Stimulated activated CD4-positive, alpha-beta T cell treated with anti-CD3 and anti-CD28 coated beads, Interleukin-1b, Interleukin-23, amount 100 ng/mL, for 24 hours (primary cell): ENCODE measurements at places on chromosomes 7 and 10.
A peak's percentile ranks its signal among the peaks of the same experiment; 100 is the strongest.

- DNase-seq = no peak
Measured at GRCh38 chr10:17465328-17466125, 11.1 kb upstream of the ST8SIA6 start.

GRCh38 chr7:28488061-28488791 is 75.9 kb downstream of the CREB5 start:
- DNase-seq = no peak

GRCh38 chr7:23205577-23205908 is 23.7 kb downstream of the NUP42 start:
- DNase-seq = no peak

DNA sequence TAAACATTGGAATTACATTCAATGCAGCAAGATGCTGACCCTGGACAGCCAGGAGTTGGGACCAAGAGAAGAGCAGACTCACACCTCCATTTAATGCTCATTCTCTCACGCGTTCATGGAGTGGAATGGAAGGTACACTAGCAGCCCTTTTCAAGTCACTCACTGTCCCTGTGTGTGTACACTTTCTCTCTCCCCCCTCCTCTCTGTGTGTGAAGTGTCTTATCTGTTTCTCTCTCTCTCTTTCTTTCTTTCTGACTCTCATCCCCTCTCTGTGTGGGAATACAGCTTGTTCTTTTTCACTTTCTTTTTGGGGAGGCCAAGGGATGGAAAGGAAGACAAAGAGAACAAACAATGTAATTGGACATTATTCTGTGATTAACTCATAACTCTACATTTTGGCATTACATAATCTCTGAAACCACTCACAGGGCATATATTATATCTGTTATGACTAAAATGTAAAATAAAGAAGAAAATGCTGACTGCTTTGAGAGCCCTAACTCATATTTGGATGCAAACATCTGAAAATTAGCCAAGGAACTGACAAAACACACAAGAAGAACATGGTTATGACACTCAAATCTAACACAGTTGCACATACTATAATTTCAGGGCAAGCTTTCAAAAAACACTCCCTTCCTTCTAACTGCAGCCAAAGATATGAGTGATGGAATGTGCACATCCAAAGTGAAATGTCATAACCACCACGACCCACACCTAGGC is 188.8 kb downstream of the PARD3 start:
- DNase-seq = no peak

DNA sequence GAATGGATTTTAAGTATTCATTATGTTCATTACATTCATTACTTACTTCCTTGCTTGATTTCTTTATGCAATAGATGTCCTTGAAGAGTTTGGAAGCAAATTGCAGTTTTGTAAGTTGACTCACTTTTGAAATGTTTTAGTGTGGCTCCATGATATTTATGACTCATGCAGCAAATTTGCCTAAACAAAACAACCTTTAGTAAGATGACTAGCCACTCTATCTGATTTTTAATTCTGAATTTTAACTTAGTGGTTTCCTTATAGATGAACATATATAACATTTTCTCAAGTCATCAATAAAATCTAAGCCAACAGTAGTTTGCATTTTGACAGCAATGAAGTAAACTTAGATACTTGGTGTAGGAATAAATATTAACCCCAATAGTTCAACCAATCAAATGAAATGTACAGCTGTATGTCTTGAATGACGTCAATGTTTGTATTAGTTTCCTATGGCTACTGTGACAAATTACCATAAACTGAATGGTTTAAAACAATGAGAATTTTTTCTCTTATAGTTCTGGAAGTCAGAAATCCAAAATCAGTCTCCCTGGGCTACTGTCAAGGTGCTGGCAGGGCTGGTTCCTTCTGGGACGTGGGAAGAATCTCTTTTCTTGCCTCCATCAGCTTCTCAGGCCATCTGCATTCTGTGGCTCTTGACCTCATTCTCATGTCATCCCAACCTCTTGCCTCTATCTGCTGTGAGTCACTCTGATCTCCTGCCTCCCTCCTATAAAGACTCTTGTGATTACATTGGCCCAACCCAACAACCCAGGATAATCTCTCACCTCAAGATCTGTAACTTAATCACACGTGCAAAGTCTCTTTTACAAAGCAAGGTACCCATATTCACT is 73.4 kb downstream of the AHR start:
- DNase-seq = no peak

GRCh38 chr7:51918581-51918980 is 602.0 kb upstream of the COBL start:
- no peak for DNase-seq

DNA sequence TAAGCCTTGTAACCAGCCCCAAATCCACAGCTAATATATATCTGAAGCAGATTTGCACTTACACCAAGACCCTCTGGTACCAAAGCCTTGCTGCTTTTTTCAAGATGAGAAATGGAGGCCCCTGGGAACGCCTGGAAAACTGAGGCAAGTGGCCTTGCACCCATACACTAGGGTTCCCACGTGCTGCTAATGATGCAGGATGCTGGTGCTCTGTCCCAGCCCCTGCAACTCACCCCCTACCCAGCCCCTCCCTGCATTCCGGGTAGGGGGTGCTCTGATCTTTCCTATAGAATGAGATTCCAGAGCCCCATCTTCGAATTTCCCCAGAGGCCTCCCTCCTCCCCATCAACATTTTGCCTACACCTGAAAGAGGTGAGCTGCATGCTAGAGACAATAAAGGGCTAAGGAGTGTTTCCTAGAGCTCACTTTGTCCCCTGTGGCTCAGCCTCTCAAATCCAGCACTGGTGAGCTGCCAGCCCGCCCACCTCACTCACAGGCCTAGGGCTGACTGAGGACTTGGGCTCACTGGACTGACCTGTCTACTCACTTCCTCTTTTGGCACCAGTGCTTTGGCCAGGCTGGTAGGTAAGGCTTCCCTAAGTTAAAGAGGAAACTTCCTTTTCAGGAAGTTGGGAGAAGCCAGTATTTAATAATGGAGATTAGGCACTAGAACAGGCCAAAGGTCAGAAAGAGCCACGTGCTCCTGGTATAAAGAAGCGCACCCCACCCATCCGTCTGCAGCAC is 9.8 kb downstream of the RBP4 start:
- DNase-seq = no peak

DNA sequence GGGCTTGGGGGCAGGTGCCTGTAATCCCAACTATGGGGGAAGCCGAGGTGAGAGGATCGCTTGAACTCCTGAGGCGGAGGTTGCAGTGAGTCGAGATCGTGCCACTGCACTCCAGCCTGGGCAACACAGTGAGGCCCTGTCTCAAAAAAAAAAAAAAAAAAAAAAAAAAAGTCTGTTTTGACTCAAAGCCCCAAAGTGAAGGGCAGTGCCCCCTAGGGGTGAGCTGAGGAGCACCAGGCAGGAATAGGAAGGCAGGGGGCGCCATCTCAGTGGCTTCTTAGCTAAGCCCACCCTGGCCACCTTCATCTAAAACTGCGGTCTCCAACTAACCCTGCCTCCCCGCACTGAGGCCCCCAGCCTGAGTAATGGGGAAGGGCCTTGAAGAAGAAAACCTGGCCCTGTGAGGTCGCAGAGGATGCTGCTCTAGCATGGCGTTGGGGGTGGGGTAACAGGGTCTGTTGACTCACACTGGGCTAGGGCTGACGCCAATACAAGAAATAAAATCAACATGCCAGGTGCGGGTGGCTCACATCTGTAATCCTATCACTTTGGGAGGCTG is 9.8 kb downstream of the PODXL start:
- peak; percentile 28 for DNase-seq

GRCh38 chr10:33732161-33732680 is 397.8 kb upstream of the NRP1 start:
- DNase-seq = no peak

DNA sequence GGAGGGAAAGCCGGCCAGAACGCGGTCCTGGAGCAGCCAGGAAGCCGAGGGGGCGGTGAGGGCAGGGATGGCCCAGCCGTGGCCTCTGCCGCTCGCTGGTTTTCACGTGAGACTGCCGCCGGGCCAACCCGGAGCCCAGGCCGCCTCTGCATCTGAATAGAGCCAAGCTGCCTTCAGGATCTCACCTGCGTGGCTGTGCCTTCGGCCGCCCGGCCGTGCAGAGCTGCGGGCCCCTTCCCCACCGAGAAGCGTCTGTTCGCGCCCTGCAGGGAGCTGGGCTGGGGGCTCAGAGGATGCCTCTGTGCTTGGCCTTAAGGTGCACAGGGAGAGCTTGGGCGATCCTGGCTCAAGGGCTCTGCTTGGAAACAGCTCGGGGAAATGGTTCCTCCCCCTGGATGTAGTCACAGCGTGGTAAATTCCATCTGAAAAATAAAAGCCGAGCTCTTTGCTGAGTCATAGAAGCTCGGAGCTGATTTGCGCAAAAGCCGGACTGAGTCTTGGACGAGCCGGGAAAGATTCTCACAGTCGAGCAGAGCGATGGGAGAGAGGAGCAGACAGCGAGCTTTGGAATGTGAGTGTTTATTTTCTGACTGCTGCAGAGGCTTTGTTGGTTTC is at the start of gene JAKMIP3:
JAKMIP3 (plus strand) TSS at position 456 of the 615 bp plus-strand sequence. CDS start 38,863 bp downstream, outside the sequence.
- no peak for DNase-seq

DNA sequence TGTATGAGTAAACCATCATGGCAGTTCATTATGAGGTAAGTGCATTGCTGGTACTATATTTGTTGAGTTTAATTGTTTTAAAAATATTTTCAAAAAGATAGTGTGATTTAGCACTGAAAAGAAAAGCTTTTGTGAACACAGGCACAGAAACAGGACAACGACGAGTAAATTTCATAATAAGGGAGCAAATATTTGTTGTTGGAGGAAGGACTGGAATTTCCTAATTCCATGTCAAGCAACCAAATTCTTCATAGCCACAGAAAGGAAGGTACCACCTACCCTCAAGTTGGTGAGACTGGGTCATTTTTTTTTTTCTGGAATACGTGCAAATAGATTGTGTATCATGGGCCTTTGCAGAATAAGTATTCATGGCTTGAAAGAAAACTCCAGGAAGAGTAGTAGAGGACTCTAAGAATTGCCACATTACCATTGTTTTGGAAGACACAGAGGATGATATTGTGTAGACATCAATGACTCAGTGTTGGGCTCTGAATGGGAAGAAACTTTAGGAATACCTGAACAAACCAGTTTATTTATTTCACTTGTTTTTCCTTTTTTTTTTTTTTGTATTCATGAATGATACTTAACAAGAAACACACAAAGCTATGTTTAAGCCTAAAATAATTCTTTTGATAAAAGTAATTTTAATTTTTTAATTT is 7.8 kb downstream of the UBE2D4 start:
- DNase-seq = no peak

- no peak for DNase-seq
Measured at GRCh38 chr10:50511492-50512213, 112.1 kb downstream of the SGMS1 start.

GRCh38 chr7:31192986-31193385 is 140.9 kb downstream of the ADCYAP1R1 start:
- no peak for DNase-seq

- no peak for DNase-seq
Measured at GRCh38 chr10:98832196-98832595, 385.5 kb upstream of the HPS1 start.

DNA sequence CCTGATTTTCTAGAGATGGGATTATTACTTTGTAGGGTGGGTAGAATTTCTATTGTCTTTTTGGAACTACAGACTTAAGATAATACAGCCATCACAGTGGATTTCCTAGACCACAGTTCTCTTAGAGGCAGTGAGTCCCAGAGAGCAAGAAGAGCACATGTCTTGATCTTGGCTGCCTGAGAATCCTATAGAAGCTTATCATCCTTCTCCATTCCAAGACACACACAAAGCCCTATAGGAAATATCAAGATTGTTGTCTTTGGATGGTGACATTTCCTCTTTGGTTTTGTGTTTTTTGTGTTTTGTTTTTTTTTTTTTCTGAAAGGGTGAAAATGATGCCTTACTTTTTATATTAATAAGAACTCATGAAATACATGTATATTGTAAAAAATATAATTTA is 143.1 kb downstream of the AHR start:
- no peak for DNase-seq

DNA sequence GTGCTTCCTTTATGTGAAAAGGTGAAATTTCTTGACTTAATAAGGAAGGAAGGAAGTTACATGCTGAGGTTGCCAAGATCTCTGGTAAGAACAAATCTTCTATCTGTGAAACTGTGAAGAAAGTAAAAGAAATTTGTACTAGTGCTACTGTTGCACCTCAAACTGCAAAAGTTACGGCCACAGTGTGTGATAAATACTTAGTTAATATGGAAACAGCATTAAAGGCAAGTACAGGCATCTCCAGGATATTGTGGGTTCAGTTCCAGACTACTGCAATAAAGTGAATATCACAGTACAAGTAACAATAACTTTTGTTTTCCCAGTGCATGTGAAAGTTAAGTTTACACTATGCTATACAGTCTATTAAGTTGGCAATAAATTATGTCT is 22.8 kb upstream of the ZNF282 start:
- DNase-seq = no peak

- no peak for DNase-seq
Measured at GRCh38 chr7:41912851-41913567, 210.1 kb upstream of the INHBA start.

DNA sequence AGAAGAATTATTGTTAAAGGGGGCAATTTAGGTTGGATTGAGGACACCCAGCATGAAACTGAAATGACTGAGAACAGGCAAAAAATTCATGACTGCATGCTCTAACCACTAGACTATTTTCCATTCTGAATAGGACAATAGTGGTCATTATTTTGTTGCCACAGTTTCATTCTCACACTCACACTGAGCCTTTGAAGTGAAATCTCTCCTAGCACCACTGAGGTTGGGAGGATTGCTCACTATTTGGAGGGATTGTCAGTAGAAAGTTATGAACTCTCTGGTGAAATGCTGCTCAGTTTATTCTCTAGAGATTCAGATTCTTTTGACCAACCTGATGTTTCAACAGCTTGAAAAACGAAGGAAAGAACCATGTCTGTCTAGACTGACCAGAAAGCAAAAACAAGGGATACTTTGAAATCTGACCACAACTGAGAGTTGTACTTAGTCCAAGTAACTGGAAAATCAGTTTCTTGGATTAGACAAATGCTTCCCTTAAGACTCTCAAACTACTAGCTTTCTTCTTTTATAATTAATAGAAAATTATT is 191.2 kb downstream of the DYNC1I1 start:
- no peak for DNase-seq

- no peak for DNase-seq
Measured at GRCh38 chr7:130070861-130071622, 708 bp downstream of the KLHDC10 start.

GRCh38 chr7:119959811-119960210 is 313.2 kb upstream of the KCND2 start:
- no peak for DNase-seq

GRCh38 chr10:80350251-80350650 is 6.3 kb downstream of the DYDC1 start:
- no peak for DNase-seq

GRCh38 chr7:73395538-73396503 is 37.8 kb upstream of the FZD9 start:
- DNase-seq = no peak

DNA sequence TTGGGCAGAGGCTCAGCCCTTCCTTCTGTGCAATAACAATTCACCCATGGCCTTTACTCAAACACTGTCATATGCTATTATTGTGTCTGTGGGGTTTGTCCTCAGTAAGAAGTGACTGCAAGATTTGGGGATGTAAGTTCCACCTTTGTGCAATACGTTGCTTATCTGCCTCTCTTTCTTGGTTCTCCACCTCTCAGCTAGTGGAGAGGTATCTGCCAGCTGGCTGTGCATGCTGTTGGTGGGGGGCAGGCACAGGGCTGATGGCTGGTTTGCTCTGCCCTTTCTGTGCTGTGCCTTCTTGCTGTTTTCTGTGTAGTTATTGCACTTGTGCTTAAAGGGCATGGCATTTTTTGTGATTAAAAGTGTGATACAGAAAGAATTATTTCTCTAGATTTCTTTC is 36.2 kb downstream of the CNNM1 start:
- DNase-seq = no peak
